ENCODE measurements at places on chromosomes 7 and 10.

DNA sequence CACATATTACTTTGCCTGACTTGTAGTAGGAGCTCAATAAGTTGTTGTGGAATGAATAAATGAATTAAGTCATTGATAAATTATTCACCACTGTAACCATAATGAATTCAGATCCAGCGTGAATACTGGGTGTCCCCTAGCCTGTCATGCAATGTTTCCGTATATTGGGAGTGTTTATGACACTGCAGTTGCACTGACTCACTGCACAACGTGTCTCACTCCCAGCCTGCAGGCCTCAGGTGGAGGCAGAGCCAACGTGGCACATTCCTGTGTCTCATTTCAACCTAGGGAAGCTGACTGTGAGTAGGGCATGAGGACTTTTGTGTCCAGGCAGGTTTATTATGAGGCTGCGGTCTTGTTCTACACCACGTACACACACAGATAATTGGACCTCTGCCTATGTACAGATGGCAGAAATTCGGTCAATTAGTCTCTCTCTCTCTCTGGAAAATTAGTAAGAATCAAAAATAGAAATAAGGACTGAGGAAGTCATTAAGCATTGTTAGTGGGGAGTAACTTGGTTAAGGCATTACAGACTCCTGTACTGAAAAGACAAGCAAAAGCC, 299.1 kb upstream of the IGFBP3 start:
- DNase-seq = no peak

GRCh38 chr10:72174297-72174662, 41.5 kb upstream of the ANAPC16 start:
- no peak for DNase-seq

GRCh38 chr10:96711048-96711728, 9.1 kb downstream of the PIK3AP1 start:
- DNase-seq = no peak

DNA sequence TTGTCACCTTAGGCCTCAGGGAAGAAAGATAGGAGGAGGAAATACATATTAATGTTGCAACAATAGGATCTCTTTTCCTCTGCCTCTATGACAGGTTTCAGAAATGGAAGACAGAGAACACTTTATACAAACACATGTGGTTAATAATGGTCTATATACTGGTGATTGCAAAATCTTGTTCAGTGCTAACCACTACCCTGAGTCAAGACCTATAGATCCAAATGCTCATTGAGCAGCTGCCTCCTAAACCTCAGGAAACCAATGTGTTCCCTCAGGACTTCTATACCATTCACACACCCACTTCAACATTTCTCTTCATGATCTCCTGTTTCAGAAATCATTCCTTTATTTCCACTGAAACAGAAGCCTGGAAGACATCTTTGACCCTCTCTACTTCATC, 32.5 kb upstream of the VWDE start:
- no peak for DNase-seq

DNA sequence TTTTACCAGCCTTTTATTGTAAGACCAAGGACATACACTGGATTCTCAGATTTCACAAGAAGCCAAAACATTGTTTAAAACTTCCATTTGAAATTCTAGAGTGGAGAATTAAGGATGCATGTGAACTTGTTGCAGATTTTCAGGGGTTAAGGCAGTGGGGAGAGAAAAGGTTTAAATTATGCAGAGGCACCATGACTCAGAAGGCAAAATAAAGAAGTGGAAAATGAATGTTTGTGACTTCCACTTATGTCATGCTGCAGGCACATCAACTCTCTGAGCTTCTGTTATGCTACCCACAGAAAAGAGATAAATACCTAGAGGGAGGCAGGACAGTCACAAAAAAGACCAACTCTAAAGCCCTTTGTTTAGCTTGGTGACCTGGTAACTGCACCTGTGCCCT, 84.4 kb upstream of the BET1 start:
- no peak for DNase-seq

- DNase-seq = no peak
Observed at GRCh38 chr10:3857318-3857717, 72.3 kb upstream of the KLF6 start.

- no peak for DNase-seq
Observed at GRCh38 chr10:78170026-78170475, 136.4 kb downstream of the RPS24 start.

GRCh38 chr7:115352375-115352774, 430.5 kb downstream of the MDFIC start:
- DNase-seq = no peak

DNA sequence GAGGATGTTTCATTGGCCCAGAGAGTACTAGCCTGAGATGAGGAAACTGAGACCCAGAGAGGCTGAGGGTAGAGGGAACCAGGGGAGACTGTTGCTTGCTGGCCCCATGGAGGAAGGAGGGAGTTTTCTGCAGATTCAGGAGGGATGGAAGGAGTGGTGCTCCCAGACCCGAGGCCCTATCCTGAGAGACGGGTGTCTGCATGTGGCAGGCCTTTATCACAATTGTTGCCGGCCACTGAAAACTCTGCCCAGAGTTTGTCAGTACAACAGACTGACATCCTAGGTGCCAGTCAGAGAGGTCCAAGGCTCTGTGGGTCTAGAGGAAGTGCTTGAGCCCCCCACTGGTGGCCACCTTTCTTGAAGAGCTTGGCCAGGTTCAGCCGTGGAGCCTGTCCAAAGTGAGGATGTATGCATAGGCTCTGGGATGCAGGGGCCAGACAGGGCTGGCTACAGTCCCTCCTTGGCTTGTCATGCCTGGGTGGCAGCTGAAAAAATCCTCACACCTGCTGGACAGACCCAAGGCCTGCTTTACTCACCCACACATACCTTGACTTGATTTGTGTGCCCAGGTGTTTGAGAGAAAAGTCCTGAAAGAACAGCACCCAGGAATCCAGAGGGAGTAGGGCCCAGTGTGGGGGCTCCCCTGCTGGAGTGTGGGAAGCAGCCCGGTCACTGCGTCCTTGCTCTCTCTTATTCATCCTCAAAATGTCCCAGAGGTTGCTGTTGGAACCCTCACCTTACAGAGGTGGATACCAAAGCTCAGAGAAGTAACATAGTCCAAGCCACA, 65.2 kb downstream of the CLRN3 start:
- DNase-seq = no peak

- DNase-seq = peak; percentile 45
Observed at GRCh38 chr7:131057015-131057793, 270.5 kb upstream of the MKLN1 start.

DNA sequence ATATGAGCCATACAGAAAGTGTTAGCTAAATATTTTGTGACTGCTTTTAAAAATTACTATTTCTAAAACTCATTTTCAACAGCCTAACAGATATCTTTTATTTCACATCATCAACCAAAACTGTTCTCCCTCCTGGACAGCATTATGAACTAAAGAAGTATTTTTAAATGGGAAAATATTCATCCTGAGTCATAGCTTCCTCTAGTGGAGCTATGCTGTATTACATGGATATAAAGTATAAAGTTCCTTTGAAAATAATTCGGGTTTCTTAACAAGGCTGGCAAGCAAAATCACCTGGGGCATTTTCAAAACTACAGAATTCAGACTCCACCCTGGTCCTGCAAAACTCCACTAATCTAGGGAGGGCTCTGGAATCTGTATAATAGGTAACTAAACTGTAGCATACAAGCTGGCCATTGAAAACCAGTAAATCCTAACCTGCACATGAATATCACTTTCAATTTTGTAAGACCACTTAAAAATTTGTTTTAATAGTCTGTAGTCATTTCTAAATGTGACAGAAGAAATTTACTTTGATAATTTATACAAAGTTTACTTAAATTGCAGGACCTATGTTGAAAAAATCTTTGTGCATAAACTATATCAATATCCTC, 53.5 kb downstream of the SCIN start:
- peak; percentile 23 for DNase-seq

Data from Kasumi-1 (cell line).